ENCODE measurements at places on chromosomes 16 and 17. TPM values are rescaled to one million over a fixed set of nuclear protein-coding genes. Genes with fewer than 3 reads are reported as not detected.

Gene VAT1L
- total RNA-seq: not detected

Gene LGALS9C
- total RNA-seq: not detected

Gene MT1A
- 15.7 TPM for total RNA-seq

Gene KCNH4
- total RNA-seq: 0.43 TPM

Gene CACNA1H
- 10.3 TPM for total RNA-seq

Gene ZNF668
- total RNA-seq: 14.6 TPM

Gene ZFHX3
- total RNA-seq: 6.9 TPM

Gene CHD9NB
- total RNA-seq: 1.7 TPM

Gene TMEM235
- total RNA-seq: not detected

Gene TEKT1
- total RNA-seq: not detected

Gene BAHCC1
- total RNA-seq: 15.9 TPM

Gene RSL1D1
- total RNA-seq: 265 TPM

Gene SLC13A2
- total RNA-seq: 0.06 TPM

Gene NPIPA5
- total RNA-seq: 2.7 TPM

Gene SLC38A8
- total RNA-seq: not detected

Gene KRT32
- not detected for total RNA-seq

Gene C17orf107
- total RNA-seq: 0.17 TPM
